Fibroblast of lung (primary cell): ENCODE measurements at places on chromosomes 7 and 10.

DNA sequence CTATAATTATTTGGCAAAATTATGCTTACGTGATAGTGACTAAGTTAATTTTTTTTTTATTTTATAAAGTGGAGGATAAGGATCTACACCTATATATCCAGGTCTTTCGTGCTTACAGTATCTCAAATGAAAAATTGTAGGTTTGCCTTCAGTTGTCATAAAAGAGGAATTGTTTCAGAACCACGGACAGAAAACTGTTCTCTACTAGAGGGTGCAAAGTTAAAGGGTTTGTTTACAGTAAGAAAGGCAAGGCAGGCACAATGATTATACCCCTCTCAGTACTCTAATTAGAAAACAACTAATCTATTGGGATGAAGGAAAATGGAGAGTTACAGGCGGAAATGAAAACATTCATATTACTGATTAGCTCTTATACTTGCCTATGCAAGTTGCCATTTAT lies 1.5 kb downstream of the PCLO start:
- peak; percentile 7 for DNase-seq

GRCh38 chr7:140587243-140587642 lies 53.4 kb downstream of the DENND2A start:
- DNase-seq: no peak

DNA sequence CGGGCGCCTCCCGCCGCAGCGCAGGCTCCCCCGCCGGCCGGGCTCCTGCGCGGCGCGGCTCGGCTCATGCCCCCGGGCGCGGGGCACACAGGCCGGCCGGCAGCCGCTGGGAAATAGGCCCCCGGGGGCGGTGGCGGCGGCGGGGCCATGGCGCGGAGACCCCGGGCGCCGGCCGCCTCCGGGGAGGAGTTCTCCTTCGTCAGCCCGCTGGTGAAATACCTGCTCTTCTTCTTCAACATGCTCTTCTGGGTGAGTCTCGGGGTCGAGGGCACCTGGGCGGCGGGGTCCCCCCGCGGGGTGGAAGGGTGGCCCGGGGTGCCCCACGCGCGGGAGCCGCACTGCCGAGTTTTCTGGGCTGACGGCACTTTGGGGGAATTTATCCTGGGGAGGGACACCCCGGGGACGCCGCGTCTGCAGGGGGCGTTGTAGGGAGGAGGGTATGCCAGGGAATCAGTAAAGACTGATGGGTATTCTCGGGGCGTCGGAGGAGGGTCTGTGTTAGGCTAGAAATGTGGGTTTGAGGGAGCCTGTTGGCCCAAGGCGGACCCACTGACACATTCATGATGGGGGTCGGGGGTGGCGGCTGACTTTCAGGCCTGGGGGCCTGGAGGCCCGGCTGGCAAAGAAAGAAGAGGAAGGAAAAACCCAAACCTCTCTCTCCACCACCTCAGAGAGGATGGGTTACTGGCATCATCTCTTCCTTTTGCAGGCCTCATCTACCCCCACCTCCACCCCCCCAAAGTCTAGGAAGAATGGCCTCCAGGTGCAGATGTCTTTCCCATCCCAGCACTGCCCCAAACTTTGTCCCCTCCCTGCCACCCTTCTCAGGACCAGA lies 544 bp downstream of the TSPAN33 start:
- DNase-seq: no peak

GRCh38 chr7:13839063-13839462 lies 150.4 kb downstream of the ETV1 start:
- DNase-seq: no peak

- DNase-seq: no peak
These were observed 20.5 kb downstream of the CLEC2L start for GRCh38 chr7:139543801-139544603.

- DNase-seq: no peak
These were observed 34.9 kb upstream of the ZNF488 start for GRCh38 chr10:47418966-47419365.

- DNase-seq: no peak
These were observed 76.4 kb upstream of the RSU1 start for GRCh38 chr10:16893664-16894063.

DNA sequence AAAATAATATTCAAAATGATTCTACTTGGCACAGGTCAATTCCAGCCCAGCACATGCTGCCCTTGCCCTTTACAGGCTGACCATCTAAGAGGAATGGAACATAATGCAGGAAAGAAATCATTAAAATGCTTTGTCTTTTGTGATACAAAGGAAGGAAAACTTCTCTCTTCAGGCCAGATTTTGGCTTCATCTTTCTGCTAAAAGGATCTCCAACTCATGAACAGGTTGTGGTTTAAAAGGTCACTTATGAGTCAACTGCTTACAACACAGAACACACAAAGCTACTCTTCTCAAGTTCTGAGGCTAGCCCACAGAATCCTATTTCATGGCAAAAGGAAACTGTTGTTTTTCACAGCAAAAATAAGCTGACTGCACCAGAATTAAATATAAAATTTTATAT lies 197.1 kb downstream of the DOCK4 start:
- peak; percentile 79 for DNase-seq

GRCh38 chr10:126045861-126046260 lies 149.5 kb downstream of the FANK1 start:
- no peak for DNase-seq
